Activated CD4-positive, alpha-beta T cell treated with anti-CD3 and anti-CD28 coated beads for 4 hours (primary cell): ENCODE measurements at places on chromosomes 11 and 22.

DNA sequence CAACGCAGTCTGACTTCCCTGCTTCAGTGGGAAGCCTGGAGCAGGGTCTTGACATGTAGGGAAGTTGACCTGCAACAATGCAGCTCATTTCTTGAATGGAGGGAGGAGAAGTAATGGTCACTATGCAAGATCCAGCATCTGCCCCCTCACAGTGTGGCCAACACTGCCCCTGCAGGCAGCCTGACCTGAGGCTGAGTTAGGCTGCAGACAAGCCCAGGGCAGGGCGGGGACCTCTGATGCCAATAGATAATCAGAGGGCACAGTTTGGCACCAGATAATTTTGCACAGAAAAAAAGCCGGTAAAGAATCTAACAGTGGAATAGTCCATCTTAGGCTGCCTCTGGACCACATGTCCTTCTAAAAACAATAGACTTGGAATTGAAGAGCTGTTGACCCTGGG, 182.3 kb downstream of the DSCAML1 start:
- DNase-seq: no peak

GRCh38 chr11:10885703-10886363, 28.0 kb upstream of the ZBED5 start:
- DNase-seq: no peak

GRCh38 chr11:94922321-94923003, 50.9 kb downstream of the CWC15 start:
- no peak for DNase-seq

DNA sequence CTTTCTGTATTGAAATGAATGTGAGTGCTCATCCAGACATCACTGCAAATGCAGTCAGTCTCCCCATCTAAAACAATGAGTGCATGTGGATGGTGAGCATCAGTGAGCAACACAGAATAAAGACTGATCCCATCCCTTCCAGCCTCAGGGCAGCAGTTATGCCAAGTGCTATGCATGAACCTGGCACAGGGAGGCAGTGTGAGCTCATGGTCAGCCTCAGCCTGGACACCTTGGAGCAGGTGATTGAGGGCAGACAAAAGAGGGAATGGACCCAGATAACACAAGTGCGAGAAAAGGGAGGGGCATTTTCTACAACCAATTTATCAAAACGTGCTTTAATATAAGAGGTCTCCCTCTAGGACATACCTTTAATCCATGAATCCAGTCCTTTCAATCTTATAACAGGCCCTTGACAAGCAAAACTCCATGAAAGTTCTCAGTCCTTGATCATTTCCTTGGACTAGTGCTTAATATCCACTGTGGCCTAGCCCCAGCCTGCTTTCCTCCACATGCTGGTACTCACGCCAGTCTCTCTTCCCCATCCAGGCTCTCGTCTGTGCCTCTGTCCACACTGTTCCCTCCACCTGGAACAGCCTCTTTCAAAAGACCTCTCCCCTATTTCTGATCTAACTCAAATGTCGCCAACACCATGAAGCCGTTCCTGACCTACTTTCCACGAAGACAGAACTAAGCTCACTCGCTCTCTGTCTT, 50.5 kb upstream of the LRRC55 start:
- DNase-seq: no peak

DNA sequence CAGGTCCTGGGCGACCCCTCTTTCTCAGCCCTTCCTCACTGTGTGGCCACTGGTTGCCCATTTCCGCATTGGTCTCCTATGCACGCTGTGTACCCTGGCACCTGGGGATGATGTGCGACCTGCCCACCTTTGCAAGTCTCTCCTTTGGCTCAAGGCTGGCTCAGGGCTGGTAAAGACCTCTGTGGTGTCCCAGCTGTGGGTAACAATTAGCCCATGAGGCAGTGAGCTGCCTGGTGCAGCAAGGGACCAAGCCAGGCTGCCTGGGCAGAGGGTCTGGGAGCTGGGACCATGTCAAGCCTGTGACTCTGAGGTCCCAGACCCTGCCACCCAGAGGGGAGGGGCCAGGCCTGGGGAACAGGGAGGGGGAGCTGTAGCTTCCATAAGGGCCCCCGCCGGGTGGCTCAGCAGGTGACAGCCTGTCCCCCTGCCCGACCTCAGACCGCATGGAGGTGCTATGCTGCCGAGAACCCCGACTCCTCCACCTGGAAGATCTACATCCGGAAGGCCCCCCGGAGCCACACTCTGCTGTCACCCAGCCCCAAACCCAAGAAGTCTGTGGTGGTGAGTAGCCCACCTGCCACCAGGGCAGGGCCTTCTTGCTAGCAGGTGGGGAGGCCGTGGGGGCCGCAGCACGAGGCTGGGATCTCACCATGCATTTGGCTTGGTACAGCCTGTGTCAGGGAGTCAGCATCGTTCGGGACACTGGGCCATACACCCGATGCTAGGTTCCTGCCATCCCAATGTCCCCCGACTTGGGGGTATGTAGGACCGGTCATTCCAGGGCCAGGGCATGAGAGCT, 112.5 kb downstream of the KCNQ1OT1 start:
- no peak for DNase-seq

DNA sequence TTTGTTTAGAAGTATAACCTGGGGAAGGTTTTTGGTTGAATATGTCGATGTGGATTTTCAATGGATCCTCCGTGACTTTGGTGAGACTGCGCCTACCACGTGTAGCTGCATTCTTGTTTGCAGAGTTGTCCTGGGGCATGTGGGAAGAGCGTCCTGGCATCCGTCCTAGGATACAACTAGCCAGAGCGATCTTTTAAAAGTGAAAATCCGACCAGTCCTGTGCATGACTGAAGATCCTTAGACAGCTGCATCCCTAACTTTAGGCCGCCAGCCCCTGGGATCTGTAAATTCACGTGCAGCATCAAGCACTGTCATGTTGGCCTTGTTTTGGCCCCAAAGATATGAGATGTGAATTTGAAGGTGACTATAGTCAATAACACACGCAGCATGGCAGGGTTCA, 22.4 kb upstream of the THY1 start:
- DNase-seq: no peak

- no peak for DNase-seq
Measured at GRCh38 chr11:68133761-68134160, 12.6 kb upstream of the CHKA start.

GRCh38 chr11:13140028-13140870, 131.1 kb downstream of the RASSF10 start:
- DNase-seq: no peak

DNA sequence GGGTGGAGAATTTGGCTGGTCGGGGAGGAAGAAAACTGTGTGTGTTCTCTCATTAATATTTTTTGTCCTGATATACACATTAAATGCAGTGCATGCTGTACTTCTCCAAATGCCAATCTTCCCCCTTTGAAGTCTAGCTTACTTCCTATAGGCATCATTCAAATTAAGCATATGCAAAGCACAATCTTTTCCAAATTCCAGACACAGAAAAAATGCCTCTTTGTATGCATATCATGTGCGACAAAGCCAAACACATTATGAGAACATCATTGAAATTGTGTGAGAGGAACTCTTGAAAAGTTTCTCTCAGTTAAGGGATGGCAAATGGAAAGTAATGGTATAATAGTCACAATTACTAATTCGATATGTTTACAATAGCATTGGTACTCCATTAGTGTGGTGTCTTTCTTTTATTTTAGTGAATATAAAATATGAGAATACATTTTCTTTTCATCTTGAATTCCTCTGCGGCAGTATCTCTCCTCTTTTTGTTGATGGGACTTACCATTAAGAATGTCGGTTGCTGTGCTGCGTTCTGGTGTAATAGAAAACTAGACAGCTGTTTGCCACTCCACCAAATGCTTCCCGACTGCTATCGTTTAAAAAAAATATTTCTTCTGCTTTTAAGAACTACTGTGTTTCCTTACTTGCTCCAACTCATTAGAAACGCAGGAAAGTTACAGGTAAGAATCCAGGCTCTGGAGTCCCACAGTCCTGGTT, 19.3 kb upstream of the NRIP3 start:
- DNase-seq: no peak

DNA sequence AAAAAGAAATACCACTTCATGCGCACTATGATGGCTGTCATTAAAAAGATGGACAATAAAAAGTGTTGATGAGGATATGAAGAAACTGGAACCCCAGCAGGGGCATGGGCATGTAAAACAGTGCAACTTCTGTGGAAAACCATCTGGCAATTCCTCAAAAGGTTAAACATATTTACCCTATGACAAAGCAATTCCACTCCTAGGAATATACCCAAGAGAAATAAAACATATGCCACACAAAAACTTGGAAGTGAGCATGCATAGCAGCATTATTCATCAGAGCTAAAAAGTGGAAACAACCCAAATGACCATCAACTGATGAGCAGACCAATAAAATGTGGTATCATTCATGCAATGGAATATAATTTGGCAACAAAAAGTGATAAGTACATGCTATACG, 50.1 kb downstream of the LRRC32 start:
- DNase-seq: no peak
